ENCODE measurements at places on chromosomes 16 and 17.

GRCh38 chr16:12976496-12976895, 75.1 kb downstream of the SHISA9 start:
- no peak for DNase-seq

DNA sequence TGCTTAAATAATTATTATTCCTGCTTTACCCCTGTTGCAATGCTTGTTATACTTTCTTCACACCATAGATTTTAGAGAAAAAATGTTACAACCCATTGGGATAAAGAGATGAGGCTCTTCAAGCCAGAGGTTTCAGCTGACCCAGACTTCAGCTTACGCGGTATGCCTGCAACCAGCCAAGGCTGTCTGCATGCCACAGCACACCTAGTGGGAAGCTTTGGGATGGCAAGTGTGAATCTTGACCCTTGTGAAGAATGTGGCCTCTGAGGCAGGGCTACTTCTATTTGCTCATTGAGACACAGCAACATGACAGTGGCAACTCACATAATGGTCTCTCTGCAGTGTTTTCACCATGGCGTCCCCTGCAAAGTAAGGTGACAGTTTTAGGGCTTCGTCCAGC, 193.9 kb upstream of the PIRT start:
- no peak for DNase-seq

- no peak for DNase-seq
These were observed 21.3 kb downstream of the PGS1 start for GRCh38 chr17:78399693-78400144.

DNA sequence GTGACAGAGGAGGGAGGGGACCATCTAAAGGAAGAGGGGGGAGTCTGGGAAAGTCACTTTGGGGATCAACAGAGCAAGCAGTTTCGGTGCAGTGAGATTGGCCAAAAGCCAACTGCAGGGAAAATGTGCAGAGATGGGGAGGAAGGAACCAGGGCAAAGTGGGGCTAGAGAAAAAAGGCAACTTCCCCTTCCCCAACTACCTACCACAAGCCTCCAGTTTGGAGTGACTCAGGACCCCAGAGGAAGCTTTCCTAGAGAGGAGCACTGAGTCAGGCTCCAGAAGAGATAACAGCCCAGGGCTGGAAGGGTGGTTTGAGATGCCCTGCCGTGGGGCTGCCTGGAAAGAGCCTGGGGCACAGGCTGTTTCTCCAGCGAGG, 6.9 kb upstream of the CD300LD start:
- DNase-seq, result no peak

DNA sequence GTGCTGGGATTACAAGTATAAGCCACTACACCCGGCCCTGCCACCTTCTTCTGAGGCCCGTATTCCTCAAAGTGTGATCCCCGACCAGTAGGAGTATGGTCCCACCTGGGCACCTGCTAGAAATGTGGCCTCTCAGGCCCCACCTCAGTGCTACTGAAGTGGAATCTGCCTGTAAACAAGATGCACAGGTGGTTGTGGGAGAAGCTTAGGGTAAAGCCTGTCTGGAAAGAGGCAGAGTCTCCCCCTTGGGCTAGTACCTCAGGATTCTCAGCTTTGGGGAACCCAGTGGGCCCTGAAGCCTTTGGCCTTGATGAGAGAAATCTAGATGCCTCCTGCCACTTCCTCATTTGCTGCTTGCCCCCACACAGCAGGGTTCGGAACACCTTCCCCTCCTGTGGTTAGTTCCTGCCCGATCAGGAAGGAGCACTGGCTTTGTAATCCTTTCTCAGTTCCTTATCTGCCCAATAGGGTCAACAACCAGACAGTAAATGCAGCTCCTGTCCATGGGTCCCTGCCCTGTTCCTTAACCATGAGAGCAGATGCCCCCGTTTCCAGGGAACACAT, 25.2 kb downstream of the TK2 start:
- peak; percentile 44 for DNase-seq

DNA sequence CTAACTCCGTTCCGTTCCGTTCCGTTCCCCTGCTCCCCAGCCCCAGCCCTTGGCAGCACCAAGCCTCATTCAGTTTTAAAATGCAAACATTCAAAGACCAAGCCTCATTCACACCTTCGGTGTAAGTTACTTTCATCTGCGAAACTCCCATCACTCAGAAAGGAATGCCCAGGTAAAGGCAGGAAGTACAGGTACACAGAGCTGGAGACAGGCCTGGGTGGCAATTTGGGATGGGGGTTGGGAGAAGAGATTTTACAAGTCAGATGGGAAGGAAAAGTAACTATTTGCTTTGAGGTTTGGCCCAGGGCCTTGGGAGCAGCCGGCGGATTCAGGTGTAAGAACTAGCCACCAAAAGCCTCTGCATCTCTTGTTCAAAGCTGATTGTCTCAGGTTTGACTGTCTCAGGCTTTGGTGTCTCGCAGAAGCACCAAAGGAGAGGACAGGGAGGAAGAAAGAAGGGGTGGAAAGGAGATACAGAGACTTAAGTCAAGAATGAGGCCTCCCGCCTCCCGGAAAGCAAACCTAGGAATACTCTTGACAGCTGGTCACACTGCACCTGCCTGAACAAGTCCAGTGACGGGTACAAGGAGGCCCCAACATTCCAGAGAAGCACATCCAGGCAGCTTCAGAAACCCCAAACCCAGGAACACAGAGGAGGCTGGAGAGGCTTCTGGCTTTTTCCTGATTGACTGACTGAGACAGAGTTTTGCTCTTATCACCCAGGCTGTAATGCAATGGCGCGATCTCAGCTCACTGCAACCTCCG, 54.7 kb downstream of the NXN start:
- no peak for DNase-seq

DNA sequence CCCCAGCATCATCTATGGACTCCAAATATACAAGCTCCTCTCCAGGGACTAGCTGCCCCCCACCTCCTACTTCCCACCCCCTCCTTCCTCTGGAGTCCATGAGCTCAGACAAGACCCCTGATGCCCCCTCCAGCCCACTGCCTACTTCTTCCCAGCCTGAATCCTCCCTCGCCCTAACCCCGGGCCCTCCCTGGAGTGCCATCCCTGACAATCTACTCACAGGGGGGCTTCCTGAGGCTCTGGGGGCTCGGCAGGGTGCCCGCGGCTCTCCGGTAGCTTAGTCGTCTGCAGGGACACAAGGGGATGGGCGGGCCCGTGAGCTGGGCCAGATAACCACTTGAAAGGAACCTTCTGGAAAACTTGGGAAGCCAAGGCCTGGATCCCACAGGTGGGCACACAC, 15.1 kb downstream of the MPP3 start:
- DNase-seq, result no peak

DNA sequence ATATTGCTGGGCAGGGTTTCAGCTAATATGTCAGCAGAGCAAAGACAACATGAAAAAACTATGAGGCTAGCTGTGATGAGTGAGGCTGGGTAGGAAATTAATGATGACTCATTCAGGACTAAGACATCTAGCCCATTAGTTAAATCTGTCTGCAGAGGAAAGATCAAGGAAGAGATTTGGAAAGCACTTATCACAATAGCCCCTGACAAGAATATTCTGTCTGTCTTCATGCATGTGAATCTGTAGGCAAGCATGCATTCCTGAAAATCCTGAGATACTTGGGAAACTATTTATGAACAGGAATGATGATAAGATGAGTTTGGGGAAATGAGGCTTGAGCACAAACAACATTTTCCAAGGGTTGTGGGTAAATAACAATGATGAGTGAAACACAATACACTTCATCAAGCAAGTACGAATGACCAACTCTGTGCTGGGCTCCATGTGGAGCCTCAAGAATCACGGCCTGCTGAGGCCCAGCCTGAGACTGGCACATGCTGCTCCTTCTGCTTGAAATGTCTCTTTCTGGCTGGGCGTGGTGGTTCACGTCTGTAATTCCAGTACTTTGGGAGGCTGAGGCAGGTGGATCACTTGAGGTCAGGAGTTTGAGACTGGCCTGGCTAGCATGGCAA, 96.5 kb upstream of the ASIC2 start:
- no peak for DNase-seq

DNA sequence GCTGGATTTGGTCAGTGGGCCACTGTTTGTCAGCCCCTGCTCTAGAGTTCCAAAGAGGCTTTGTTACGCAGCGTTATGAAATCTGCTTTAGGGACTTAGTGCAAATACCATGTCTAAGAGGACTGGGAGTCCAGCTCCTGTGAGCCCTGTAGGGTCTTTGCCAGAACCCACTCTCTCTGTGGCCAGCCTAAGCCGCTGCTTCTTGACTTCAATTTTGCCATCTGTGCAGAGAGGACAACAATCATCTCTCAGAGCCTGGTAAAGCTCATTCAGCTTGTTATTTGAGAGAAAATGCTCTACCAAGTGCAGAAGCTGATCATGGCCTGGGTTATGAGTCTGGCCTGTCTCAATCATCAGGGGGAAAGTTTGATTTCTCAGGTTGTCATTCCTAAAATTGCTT, 17.9 kb downstream of the CA10 start:
- no peak for DNase-seq

- DNase-seq, result no peak
These were observed 5.2 kb upstream of the FOXJ1 start for GRCh38 chr17:76146053-76146851.

- DNase-seq, result no peak
These were observed 354.6 kb downstream of the CDH8 start for GRCh38 chr16:61681673-61682072.

GRCh38 chr16:51045794-51046193, 105.3 kb downstream of the SALL1 start:
- no peak for DNase-seq

DNA sequence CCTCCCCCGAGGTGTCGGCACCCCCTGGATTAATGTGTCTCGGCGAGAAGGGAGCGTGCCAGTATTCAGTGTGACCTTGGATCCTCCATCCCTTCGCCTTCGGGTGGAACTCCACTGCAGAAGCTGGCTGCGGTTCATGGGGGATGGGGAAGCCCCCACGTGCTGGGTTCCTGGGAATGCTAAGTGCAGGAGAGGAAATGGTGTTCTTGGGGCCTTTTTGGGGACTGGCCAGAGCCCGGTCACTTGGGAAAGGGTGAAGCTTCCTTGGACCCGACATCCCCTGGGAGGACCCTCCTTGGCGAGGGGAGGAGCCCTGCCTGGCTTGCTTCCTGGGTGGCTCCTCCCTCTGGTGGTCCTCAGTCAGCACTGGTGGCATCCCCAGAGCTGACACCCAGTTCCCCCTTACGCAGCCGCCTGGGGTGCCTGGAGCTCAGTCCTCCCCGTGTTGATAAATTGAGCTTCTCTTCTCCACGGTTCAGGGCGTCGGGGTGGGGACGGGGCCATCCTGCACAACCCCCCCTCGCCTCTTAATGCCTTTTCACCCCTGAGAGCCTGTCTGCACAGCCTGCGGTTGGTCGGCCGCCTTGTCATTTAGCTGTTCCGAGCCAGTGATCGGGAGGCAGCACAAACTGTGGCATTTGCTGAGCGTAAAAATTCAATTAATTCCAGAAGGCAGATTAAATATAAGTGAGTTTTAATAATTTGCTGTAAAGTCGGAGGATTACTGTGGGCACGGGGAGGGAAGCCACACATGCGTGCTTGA, 30.7 kb upstream of the GSE1 start:
- DNase-seq, result no peak

DNA sequence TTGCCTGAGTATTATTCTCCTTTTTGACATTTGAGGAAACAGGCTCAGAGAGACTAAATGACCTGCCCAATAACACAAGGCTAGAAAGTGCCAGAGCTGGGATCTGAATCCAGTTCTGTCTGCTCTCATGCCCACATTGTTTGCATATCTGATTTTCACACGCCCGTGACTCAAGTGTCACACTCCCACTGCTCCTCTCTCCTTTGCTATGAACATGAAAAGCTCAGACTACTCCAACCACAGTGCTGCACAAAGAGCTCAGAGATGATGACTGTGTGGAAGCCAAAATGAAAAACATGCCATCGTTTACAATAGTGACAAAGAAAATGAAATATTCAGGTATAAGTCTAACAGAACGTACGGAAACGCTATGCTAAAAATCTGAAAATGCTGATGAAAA, 107.9 kb downstream of the SMG6 start:
- DNase-seq, result no peak

DNA sequence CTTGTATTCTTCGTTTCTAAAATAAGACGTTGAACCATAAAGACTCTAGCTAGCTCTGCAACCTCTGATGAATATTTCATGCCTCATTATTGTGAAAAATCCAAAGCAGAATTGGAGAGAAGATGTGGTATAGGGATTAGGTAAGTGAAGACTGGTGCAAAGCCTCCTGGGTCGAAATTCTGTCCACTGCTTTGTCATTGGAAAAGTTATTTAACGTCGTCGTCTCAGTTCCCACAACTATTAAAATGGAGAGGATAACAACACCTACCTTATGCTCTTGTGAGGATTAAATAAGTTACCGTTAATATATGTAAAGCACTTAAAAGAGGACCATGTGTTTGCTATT, 1.4 kb upstream of the PRPSAP2 start:
- no peak for DNase-seq

- DNase-seq, result no peak
These were observed 8.5 kb downstream of the CACNG1 start for GRCh38 chr17:67052720-67053437.

GRCh38 chr17:45789874-45790273, 5.8 kb downstream of the CRHR1 start:
- no peak for DNase-seq

- no peak for DNase-seq
These were observed 4.0 kb downstream of the SLC16A13 start for GRCh38 chr17:7039832-7040231.

DNA sequence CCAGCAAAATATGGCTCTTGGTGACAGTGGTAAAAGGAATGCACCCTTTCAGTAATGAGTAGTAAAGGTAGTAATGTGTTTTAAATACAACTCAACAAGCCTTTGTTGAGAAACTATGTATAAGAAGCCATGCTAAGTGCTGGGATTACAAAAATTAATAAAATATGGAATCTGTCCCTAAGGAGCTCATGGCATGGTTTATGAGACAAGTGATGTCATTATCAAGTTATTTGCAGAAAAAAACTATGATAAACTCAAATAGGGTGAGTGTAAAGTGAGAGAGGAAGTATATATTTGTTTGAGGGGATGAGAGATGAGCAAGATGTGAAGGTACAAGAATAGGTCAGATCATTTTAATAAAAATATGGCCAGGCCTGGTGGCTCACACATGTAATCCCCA, 76.9 kb downstream of the NF1 start:
- DNase-seq, result no peak

- DNase-seq, result peak; percentile 33
These were observed 137.4 kb upstream of the TNRC6C start for GRCh38 chr17:77821114-77821513.

DNA sequence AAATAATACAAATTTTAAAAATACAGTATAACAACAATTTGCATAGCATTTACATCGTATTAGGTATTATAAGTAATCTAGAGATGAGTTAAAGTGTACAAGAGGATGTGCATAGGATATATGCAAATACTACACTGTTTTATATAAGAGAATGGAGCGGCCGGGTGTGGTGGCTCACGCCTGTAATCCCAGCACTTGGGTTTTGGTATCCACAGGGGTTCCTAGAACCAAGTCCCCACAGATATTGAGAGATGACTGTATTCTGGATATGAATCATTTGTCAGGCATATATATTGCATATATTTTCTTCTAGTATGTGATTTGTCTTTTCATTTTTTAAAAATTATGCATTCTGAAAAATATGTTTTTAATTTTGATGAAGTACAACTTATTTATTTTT, 77.5 kb upstream of the MSI2 start:
- no peak for DNase-seq

GRCh38 chr16:13866073-13866472, 53.9 kb upstream of the ERCC4 start:
- peak; percentile 22 for DNase-seq

Data from GM12891 (cell line).